ENCODE measurements at places on chromosomes 2 and 18.

DNA sequence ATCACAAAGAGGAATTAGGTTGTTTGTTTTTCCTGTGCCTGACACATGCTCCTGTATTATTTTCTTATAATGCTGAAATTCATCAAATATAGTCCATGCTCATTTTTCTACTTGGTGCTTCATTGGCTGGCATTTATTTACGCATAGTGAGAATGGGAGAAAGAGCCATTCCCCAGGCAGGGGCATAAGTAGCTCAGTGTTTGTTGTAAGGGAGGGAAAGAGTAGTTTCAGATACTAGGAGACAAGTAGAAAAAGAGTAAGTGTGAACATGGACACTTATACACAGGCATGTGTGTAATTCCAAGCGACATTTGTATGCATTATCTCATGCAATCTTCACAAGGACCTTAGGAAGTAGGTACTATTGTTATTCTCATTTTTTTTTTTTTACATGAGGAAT is 111.9 kb upstream of the UGP2 start:
- no peak for DNase-seq

GRCh38 chr18:10130606-10131005 is 216.8 kb downstream of the VAPA start:
- DNase-seq: no peak

DNA sequence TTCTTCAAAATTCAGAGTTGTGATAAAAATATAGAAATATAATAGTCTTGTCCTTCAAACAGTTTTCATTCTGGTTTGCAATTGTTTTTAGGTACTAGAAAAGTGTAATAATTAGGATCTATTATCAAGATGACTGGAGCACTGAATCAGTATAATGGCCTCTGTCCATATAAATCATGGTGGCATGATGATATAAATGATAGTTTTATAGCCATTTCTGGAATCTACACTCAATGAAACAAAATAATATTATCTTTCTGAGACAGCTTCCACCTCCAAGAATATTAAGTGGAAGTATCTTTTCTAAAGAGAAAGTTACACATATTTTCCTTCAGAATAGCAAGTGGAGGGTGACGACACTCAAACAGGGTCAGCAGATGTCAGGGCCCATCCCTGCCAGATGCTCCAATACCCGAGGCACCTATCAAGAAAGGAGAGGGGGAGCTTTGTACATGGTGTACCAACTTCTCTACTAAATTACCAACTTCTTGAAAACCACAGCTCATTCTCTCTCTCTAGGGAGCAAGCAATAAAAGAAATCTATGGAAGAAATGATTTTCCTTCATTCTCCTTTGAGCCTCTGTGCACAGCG is 882.7 kb upstream of the CHAC2 start:
- DNase-seq: no peak

DNA sequence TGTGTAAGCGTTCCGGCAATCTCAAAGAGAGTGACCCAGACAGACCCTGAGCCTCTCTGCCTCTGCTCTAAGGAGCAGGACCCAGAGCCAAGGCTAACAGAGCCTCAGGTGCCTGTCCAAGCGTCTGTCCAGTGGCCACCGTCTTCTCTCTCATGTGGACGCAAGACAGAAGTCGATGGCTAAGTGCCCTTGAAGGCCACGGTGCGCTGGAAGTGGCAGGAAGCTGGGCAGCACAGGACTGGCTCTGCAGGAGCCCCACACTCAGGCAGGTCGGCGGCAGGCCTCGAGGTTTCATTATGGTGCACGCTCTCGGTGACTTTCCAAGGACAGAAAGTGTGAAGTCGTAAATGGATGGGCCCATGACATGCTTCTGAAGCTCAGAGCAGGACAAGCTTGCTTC is 49.1 kb downstream of the HDAC4 start:
- DNase-seq: no peak

- DNase-seq: no peak
These were observed 30.4 kb downstream of the ADAM17 start for GRCh38 chr2:9525266-9525665.

DNA sequence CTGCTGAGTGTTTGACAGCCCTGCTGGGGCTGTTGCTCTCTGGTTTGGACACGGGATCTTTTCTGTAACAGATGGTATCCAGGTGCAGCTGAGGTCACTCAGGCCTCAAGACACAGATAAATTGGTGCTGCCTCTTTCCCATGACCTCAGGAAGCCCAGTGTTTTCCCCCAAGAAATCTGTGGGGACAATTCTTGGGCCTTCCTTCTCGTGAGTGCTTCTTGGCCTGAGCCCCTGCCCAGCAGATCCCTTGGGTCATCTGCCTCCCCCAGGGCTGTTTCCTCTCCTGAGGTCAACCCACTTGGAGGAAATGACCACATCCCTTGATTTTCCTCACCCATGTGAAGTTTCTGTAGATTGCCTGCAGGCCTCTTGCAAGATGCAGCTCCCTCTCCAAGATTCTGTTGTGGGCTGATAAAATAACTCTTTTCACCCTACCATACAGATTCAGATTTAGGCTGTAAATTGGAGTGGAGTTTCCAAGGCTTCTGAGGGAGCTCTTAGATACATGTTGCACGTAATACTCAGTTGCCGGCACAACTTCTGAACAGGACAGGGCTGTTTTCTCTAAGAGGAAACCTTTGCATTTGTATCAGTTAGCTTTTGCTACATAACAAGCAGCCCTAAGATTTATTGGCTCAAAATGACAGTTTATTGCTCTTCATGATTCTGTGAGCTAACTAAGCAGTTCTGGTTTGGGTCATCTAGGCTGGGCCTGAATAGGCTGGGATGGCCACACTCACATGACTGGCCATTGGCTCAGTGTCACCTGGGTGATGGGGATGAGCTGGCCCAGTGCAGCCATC is 13.1 kb downstream of the ZAP70 start:
- no peak for DNase-seq

GRCh38 chr2:198692907-198693510 is 764.7 kb downstream of the SATB2 start:
- DNase-seq: no peak

DNA sequence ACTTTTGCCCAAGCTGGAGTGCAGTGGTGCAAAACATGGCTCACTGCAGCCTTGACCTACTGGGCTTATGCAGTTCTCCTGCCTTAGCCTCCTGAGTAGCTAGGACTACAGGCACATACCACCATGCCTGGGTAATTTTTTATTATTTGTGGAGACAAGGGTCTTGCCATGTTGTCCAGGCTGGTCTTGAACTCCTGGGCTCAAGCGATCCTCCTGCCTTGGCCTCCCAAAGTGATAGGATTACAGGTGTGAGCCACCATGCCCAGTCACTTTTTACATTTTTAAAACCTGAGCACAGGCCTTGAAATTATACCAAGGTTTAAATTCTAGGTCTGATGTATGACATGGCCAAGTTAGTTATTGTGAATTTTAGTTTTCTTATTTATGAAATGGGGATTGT is 18.2 kb downstream of the SMAD4 start:
- no peak for DNase-seq

- DNase-seq: no peak
These were observed 69.2 kb downstream of the B3GNT2 start for GRCh38 chr2:62265106-62265505.
